Glutamatergic neuron (in vitro differentiated cells): ENCODE measurements at places on chromosomes 6 and 20. TPM values are rescaled to one million over a fixed set of nuclear protein-coding genes. Genes with fewer than 3 reads are reported as not detected.

Gene AKAP12
- 240 TPM for total RNA-seq

DNA sequence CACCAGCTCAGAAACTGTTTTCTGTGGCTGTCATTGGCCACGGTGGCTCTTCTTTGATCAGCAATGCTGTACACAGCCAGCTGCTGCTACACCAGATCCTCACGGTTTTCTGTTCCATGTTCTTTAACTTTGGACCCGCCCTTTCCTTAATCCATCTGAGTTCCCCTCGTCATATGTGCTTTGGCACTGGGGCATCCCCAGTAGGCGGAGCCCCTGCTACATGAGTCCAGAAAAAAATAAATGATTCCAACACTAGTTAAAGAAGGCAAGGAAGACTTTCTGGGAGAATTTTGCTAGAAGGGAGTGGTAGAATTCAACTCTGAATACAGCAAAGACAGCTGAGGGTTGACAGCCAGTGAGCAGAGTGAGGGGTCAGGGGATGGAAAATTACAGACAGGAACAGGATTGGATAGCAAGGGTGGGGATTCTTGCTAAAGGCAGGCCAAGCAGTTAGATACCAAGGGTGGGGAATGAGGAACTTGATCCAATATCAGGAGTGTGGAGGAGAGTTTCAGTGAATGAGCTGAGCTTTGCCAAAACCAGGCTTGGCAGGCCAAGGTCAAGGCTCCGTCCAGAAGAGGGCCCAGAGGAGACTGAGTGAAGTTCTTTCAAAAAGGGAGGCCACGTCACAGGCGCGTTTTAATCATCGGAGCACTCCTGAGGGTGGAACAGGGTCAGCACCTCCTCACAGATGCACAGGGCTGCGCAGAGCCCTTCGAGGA is 391.8 kb downstream of the CDH4 start:
- no peak for DNase-seq

DNA sequence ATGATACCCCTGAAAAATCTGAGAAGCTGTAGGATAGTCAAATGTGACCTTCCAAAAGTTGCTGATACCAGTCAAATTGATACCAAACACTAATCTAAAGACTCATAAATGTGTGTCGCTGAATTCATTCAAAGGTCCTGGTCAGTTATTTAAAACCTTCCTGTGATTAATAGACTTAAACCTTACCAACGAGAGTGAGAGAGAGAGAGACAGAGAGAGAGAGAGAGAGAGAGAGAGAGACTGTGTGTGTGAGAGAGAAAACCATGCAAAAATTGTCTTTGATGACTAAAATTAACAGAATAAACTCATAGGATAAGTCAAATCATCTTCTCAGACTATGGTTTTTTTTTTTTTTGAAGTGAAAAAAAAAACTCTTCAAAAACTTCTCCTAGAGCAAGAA is 370.9 kb upstream of the HS3ST5 start:
- DNase-seq, result no peak

DNA sequence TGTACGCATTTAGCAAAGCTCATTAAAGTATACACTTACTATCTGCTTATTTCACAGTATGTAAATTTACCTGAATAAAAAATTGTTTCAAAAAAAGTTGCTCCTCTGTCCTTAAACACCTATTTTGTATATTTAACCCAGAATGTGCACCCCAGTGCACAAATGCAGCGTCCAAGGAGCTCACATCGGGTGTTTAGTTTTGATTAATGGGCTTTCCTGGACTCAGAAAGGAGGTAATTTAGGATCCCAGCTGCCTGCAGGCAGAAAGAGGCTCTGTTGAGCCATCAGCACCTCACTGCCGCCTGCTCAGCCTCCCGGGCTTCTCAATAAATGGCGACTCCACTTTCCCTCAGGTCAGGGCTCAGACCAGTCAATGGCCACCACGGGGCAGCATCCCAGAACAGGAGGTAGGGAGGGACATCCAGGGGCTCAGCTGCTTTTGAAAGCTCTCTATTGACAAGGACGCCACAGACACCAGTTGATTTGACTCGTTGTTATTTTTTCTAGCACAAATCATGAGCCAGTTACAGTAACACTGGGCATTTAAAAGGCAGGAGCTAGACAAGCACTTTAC is 70.2 kb upstream of the TBC1D7 start:
- DNase-seq, result peak; percentile 56

DNA sequence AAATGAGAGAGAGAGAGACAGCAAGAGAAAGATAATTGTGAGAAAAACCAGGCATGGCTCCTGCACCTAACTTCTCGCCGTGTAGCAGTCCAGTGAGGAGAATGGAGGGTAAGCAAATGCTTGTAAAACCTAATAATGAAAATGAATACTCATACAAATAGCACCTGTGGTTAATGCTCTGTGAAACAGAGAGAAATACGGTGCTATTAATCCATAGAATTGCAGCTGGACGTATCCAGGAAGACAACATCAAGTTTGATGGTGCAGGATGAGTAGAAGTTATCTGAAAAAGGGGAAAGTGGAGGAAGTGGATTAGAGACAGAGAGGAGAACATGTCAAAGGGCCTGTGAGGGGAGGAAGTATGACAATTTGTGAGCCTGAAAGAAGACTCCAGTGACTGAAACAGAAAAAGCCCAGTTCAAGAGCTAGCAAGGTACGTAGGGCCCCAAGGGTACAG is 89.4 kb upstream of the PAK5 start:
- DNase-seq, result no peak
